ENCODE measurements at places on chromosomes 2 and 18.

DNA sequence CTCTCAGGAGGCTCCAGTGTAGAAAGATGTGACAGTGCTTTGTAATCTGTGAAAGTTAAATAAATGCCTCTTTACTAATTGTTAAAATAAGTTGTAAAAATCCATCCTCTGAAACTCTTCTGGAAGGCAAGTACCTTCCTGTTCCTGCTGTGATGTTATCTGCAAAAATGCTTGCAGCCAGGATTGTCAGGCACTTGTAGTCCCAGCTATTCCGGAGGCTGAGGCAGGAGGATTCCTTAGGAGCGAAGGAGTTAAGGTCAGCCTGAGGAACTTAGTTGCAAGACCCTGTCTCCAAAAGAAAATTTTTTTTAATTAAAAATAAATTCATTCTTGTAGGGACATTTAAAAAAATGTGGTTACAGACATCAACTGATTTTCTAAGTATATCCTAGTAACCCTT, 22.7 kb upstream of the BMPR2 start:
- no peak for DNase-seq

GRCh38 chr2:49830846-49831245, 676.5 kb upstream of the FSHR start:
- no peak for DNase-seq

- DNase-seq: peak; percentile 17
These were observed 508.3 kb downstream of the TSN start for GRCh38 chr2:122263746-122264145.

- no peak for DNase-seq
These were observed 178.8 kb upstream of the TWIST2 start for GRCh38 chr2:238669046-238669445.

DNA sequence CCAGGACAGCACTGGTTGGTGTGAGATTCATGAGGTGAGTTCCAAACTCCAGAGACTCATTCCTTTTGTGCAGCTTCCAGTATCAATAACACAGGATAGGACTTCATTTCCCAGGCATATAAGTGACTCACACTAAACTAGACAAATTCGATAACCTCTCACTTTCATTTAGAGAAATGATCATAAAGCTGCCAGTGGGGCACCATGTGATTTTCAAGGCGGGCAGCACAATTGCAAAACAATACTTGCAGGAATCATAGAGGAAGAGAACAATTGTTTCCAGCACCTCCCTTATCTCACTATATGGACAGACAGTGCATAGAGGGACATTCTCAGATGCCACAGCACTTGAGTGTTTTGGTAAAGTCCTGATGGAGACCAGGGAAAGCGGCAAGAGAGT, 31.3 kb upstream of the DNAH7 start:
- DNase-seq: no peak

DNA sequence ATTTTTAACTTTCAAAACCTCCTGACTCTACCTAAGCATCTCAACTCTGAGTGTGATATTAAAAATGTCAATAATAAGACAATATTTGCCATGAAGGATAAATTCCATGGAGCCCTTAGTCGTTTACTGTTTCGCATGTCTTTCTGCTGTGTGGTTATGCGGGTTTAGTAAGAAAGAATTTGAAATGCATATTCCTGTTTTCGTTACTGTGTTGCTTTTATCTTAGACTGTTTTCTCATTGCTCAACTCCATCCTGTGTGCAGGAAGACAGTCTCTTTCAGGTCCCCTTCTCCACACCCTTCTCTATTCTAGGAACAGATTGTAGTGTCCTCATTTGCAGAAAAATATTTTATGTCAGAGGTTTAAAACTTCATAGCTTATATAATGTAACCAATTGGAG, 82.5 kb upstream of the MAP3K20 start:
- DNase-seq: no peak
